Gastrocnemius medialis (tissue), 4 donors: ENCODE measurements at places on chromosomes 13 and 19. TPM values are rescaled to one million over a fixed set of nuclear protein-coding genes. Genes with fewer than 3 reads are reported as not detected.

DNA sequence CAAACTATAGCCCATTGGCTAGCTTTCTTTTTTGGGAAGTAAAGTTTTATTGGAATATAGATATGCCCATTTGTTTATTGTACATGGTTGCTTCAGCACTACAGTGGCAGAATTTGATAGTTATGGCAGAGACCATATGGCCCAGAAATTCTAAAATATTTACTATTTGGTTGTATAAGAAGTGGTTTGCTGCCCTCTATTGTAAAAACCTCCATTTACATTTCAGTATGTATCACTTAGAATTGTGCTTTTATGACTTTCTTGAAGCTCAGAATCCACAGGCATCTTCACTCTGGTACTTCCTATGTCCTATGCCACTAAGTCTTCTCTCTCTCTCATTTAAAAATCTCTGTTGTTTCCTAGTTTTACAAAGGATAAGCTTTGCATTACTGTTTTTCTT, 37.7 kb downstream of the DLEU7 start:
- peaks cover 8% of the 10 kb centered on the region for H3K4me1 ChIP-seq
- no peaks in the 10 kb centered on the region for H3K36me3 ChIP-seq
- DNase-seq, result no peak

DNA sequence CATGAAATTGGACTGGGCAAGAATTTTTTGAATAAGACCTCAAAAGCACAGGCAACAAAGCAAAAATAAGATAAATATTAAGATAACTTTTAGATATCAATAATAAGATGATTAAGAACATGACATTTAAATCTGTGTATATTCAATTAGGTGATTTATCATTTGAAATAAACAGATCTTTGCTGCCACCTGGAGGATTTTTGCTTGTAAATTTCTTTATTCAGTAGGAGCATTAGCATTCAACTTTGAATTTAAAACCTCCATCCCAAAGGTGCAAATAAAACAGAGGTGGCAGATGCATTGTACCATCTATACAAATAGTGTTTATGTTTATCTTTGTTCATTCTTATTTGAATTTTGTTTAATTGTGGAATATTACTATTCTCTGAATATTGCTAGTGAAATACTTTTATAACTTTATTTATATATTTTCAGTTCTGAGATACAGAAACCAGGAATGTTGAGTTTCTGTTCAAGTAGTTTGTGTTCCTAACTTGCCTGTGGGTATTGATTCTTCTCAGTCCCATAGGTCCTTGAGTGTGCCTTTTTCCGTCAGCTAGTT, 20.9 kb downstream of the COG6 start:
- no peaks in the 10 kb centered on the region for H3K27me3 ChIP-seq
- no peak overlapping the region for H3K4me3 ChIP-seq
- H3K36me3 ChIP-seq, result peaks cover 11% of the 10 kb centered on the region
- H3K27ac ChIP-seq, result no peak overlapping the region

IZUMO4 gene
- 1.4 TPM for total RNA-seq

DNA sequence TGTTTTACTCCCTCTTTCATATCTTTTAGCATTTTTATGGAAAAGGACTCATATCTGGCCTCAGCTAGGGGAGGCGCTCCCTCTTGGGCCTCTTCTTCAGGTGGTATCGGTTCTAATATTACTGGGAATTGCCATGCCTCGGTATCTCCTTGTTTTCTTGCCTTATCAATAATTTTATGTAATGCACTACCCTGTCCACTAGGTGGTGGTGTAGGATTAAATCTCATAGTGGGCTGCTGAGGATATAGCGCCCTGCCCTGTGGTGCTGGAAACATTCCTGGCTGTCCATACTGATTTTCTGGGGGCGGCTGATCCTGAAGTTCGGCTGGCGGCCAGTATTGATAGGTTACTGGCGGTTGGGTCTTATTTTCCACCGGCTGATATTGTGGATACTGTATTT, 35.8 kb downstream of the ZNF420 start:
- peaks cover 80% of the 10 kb centered on the region for H3K36me3 ChIP-seq
- no peaks in the 10 kb centered on the region for H3K4me1 ChIP-seq
- DNase-seq, result no peak
- H3K27ac ChIP-seq, result no peak overlapping the region
- H3K27me3 ChIP-seq, result no peaks in the 10 kb centered on the region
- peak overlapping the region; percentile 43 for H3K4me3 ChIP-seq

DNA sequence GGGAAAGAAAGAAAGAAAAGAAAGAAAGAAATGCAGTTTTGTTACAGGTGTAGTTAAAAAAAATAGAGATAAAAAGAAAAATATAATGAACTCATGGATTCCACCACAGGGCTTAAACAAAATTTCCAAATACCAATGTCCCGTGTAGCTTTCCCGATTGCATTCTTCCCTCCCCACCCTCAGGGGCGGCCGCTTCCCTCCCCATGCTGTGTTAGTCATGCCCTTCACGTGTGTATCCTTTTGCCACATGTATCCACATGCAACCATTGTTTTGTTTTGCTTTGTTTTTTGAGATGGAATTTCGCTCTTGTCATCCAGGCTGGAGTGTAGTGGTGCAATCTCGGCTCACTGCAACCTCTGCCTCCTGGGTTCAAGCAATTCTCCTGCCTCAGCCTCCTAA, 3.6 kb upstream of the KMT5C start:
- H3K27ac ChIP-seq, result no peak overlapping the region
- no peaks in the 10 kb centered on the region for H3K36me3 ChIP-seq
- H3K4me1 ChIP-seq, result peaks cover 15% of the 10 kb centered on the region
- peaks cover 16% of the 10 kb centered on the region for H3K27me3 ChIP-seq
- no peak for DNase-seq

DNA sequence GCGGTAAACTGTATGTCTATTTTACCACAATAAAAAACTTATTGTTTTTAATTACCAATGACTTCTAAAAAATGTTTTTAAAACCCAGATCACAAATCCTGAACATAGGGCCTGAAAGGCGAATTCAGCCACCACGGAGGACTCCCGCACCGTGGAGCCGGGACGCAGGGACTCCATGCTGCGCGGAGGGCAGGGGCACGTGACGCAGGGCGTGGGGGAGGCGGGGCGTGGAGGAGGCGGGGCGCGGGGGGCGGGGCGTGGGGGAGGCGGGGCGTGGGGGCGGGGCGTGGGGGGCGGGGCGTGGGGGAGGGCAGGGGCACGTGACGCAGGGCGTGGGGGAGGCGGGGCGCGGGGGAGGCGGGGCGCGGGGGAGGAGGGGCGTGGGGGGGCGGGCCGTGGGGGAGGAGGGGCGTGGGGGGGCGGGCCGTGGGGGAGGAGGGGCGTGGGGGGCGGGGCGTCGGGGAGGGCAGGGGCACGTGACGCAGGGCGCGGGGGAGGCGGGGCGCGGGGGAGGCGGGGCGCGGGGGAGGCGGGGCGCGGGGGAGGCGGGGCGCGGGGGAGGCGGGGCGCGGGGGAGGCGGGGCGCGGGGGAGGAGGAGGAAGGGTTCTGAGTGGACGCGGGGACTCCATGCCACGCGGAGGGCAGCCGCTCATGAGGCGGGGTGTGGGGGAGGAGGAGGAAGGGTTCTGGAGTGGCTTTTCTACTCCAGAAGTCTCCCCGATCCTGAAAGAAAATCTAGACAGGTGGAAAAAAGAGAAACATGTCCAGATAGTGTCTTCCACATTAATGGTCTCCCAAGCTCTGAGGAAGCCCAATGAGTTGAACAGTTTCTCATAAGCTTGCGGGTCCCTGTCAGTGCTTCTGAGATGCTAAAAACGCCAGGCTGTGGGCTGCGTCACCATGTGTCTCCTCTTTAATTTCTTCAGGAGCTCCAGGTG, 4.4 kb upstream of the PROZ start:
- peak overlapping the region; percentile 91 for H3K27ac ChIP-seq
- peak; percentile 75 for DNase-seq
- peaks cover 16% of the 10 kb centered on the region for H3K4me1 ChIP-seq
- no peaks in the 10 kb centered on the region for H3K36me3 ChIP-seq

GRCh38 chr19:15248648-15249527, 16.6 kb upstream of the EPHX3 start:
- peaks cover 24% of the 10 kb centered on the region for H3K36me3 ChIP-seq
- H3K27ac ChIP-seq, result peak overlapping the region; percentile 91
- DNase-seq, result peak; percentile 77
- peak overlapping the region; percentile 1 for H3K4me3 ChIP-seq

DNA sequence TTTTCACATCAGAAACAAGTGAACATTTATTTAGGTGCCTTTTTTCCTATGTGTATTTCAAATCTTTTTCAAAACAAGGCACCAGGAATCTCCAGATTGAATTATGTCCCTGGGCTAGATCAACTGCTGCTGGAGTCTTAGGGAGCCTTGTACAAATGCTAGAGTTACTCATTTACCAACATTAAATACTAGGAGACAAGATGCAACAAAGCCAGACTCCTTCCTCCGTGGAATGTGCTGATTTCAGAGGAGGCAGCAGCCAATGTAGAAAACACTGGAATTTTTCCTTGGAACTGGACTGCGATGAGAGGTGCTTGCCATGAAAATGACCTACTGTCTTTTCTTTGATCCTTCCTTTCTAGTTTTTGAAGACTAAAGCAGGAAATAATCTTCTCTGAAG, 1514.7 kb upstream of the MIR17HG start:
- DNase-seq, result no peak
- no peaks in the 10 kb centered on the region for H3K36me3 ChIP-seq
- H3K27ac ChIP-seq, result no peak overlapping the region
- H3K4me3 ChIP-seq, result no peak overlapping the region
- H3K4me1 ChIP-seq, result no peaks in the 10 kb centered on the region

DNA sequence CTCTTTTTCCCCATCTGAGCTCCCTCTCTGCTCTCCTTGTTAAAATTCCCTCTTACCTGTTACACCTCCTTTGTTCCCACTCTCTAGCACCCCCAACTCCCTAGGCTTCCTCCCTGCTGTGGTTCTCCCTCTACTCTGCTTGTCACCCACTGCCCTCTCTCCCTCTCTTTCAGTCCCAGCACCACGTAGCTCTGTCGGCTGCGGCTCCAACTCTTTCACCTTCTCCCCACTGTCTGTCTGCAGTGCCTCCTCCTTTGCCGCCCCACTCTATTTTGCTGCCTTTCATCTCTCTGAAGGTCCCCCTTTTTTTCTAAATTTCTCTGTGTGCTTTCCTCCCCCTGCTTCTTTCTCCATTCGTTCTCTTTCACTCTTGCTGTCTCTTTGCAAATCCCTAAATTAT, 1.1 kb downstream of the ZNF836 start:
- H3K4me3 ChIP-seq, result peak overlapping the region; percentile 71
- no peaks in the 10 kb centered on the region for H3K27me3 ChIP-seq
- H3K27ac ChIP-seq, result peak overlapping the region; percentile 83

DPF1 gene
- not detected for total RNA-seq

DNA sequence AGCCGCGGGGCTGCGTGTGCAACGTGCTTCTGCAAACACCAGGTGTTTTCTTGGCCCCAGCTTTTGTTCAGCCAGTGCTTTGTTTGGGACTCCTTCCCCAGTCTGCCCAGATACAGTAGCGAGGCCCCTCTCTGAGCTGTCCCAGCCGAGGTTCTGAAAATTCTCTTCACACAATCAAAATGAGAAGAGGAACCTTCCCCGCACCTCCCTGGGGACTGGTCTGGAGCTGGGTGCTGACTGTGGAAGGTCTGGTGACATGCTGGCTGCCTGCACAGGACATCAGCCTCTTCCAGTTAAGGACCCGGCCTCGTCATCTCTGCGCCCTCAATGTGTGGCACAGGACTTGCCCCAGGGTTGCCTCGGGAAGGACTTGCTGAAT, 4.2 kb downstream of the ATP4A start:
- no peak overlapping the region for H3K4me3 ChIP-seq
- H3K4me1 ChIP-seq, result no peaks in the 10 kb centered on the region
- H3K36me3 ChIP-seq, result no peaks in the 10 kb centered on the region

ATXN8OS gene
- total RNA-seq, result not detected

DNA sequence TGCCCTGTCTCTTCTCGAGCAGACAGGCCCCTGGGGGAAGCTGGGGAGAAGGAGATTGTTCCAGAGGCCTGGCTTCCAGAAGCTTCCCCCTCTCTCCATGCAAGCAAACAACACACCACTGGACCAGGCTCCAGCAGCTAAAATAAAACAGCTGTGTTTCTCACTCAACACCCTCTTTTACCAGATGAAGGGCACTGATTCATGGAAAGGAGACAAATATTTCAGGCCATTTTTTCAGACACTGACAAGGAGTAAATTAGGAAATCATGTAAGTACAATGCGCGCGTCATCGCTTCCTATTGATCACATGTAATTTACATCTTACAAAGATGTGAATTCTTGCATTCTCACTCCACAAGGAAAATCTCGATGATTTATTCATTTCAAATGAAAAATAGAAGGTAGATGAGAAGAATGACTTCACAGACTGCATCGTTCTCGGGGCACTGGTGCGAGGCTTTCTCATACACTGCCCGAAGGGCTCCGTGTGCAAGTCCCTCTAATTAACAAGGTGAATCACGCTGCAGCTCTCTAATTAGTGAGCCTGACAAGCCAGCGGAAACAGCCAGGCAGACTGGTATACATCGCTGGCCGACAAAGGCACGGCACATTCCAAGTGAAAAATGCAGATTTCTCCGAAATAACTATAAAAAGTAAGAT, 153.6 kb downstream of the KCTD15 start:
- no peaks in the 10 kb centered on the region for H3K4me1 ChIP-seq
- no peak overlapping the region for H3K4me3 ChIP-seq
- H3K27ac ChIP-seq, result no peak overlapping the region
- H3K27me3 ChIP-seq, result no peaks in the 10 kb centered on the region
